ENCODE measurements at places on chromosomes 7 and 10.

DNA sequence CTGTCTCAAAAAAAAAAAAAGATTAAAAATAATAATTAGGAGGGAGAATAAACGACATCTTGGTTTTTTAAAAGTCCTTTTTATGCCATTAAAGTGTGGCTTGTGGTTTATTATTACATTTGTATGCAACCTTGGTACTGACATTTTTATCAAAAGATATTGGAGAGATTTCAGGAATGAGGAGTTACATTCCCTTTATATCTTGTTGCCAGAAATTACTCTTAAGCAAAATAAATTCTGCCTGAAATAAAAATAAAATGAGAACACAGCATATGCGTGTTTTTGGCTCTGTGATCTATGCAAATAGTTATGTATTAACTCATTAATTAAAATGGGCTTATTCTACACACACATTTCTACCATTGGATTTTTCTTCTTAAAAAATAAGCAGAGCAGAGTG, 202.4 kb downstream of the BICC1 start:
- DNase-seq, result no peak

DNA sequence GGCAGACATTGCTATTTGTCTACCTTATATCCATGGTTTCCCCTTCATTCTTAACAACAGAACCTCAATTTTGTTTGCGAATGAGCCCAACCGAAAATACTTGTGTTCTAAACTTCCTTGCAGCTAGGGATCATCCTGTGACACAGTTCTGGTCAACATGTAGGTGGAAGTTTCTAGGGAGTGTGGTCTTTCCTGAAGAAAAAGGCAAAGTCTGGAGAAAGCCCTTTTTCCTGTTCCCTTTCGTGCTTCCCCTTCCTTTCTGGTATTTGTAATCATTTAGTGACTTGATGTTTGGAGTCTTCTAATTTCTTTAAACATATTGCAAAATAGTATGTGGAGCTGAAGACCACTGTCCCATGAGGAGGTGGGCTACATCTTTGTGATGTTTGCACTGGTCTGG, 2.9 kb upstream of the IFRD1 start:
- no peak for DNase-seq

DNA sequence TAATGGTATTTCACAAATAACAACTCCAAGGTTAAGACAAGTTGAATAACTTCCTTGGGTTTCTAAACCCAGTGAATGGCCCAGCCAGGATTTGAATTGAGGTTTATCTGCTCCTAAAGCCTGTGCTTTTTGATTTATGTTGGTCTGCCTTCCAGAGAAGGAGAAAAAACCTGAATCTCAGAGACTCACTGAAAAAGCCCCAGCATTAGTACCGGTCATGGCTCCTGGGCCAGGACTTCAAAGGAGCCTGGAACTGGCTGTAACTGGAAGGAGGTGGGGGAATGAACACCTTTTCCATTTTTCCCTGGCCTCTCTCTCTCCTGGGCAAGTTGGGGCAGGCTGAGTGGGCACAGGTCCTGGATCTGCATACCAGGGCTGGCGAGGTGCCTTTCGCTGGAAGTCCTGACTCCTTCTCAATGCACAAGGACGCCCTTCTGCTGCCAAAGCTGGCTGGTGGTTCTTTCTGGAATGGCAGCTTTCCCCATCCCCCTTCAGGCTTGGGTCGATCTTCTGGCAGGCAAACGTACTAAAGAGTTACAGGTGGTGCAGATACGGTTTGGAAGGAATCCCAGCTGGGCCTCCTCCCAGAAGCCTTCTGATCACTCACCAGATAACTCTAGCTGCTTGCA, 268.2 kb downstream of the PTEN start:
- no peak for DNase-seq

DNA sequence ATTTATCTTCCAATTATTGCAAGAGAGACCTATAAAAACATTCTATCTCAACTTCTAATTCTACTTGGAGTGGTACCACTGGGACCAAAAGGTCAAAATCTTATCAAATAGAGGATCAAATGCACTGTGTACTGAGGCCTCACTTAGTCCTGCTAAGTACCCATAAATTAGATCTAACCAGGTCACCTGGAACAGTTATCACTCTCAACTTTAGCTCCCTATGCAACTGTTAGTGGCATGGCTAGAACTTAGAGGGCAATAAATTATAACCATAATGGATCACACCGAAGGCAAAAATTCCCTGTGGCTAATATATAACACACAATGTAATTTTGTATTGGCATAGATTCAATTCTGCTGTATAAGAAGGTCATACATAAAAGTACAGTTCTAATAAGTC, 428.9 kb downstream of the PCDH15 start:
- DNase-seq, result no peak

DNA sequence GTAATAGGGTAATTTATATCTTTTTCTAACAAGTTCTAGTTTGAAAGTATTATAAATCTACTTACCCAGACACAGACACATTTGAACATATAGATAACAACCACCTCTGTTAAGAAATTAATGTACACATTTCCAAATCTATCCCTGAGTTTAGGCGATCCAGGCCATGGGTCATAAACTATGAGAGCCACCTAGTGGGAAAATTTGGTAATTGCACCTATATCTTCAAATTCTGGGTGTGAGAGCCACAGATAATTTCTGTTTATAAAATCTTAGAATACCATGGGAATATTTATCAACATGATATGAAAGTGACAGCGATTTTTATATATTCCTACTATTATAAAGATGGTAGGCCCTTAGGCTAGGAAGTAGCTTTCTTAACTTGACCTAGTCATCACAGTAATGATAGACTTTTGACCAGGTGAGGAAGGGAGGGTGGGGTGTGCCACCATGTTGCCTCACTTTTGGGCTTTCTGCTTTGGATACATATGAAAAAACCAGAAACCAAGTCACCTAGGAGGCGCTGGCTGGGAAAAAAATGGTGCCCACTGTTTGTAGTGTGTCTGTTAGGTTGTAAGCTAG, 8.0 kb upstream of the EPHA1 start:
- DNase-seq, result no peak

GRCh38 chr10:57917019-57917418, 350.7 kb downstream of the IPMK start:
- DNase-seq, result no peak

GRCh38 chr10:130108934-130109604, 1.6 kb downstream of the C10orf143 start:
- DNase-seq, result no peak

GRCh38 chr10:44774676-44775401, 136.3 kb upstream of the TMEM72 start:
- DNase-seq, result no peak

- DNase-seq, result no peak
These were observed 625.7 kb upstream of the KCND2 start for GRCh38 chr7:119647286-119647685.

DNA sequence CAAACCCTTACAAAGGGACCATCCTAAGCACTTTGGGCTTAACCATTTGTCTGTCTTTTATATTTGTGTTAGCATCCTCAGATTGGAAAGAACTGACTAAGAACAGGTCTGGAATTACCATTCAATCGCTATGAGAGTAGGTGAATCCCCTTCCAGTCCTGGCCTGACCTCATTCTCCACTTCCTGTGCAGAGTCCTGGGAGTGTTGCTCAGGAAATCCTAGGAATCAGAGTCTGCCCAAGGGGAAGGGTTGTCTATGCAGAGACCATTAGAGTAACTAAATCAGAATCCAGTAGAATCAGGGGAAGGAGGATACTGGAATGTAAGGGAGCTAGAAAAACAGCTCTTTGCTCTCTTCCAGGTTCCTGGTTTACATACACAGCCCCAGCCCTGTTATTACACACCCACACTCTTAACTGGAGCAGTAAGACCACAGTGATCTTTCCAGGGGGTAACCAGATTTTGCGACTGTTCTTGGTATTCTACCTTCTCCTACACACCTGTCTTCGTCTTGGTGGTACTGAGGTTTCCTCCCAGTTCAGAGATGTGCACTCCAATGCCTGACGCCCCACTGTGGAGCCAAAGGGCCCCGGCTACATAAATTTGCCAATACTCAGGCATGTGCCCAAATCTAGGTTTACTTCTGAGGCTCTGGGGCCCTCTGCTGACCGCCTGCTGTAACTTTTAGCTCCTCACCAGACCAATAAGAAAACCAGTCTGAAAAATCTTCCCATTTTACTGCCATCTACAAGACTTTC, 103.7 kb downstream of the RNF216 start:
- no peak for DNase-seq

GRCh38 chr10:118542205-118542604, 53.2 kb downstream of the PRLHR start:
- DNase-seq, result no peak

- no peak for DNase-seq
These were observed 153.0 kb upstream of the PRPS1L1 start for GRCh38 chr7:18180685-18181084.

DNA sequence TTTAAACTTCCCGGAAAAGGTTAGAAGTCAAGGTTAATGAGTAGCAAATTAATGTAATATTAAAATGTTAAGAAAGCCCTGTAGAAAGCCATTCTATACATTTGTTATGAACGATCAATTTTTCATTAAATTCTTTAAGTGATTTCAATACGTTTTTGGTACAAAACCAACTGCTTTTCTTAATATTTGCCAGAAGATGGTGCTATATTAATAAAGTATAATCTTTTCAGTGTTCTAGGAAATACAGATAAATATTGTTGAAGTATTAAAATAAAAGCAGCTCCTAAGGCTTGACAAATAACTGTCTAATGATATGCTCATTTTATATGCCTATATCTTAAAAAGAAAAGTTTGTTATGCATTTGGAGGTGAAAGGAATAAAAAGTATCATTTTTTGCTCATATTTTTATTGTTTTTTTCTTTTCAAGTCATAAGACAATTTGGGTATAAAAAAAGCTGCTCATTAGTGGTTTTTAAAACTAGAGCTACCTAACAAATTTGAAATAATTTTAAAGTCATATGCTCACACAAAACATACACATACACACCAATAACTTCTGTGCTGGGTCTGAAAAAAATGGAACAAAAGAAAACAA, 130.3 kb upstream of the POT1 start:
- no peak for DNase-seq

- no peak for DNase-seq
These were observed 96.5 kb downstream of the PFKFB3 start for GRCh38 chr10:6299234-6299633.

DNA sequence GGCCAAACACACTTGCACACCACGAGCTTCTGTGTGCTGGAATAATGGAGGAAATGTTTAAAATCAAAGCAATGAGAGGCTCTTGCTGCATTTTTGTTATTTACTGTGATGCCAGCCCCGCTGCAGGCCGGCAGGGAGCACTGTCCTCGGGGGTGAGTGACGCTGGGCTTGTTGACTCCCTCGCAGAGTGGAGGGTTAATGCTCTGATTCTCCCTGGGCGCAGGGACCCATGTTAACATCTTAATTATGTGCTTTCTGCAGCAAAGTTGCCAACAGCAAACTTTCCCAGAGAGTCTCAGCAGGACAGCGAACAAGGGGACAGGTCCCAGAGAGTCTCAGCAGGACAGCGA, 22.9 kb downstream of the SCART1 start:
- no peak for DNase-seq

- DNase-seq, result no peak
These were observed 167.9 kb upstream of the PRSS1 start for GRCh38 chr7:142581341-142581740.

DNA sequence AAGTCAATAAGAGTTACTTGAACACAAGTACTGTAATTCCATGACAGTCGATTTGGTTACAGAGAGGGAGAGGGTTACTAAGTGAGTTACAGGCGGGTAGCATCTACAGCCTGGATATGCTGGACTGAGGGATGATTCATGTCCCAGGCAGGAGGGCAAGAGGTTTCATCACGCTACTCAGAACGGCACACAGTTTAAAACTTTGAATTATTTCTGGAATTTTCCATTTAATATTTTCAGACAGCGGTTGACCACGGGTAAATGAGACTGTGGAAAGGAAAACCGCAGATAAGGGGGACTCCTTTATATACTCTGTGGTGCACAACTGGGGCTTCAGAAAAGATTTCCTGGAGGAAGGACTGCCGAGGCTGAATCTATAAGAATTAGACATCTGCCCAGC, 25.7 kb upstream of the LRRC4 start:
- no peak for DNase-seq

- no peak for DNase-seq
These were observed 433.9 kb downstream of the GLRX3 start for GRCh38 chr10:130570074-130570473.

GRCh38 chr7:101453617-101454016, 90.9 kb downstream of the COL26A1 start:
- DNase-seq, result no peak

- DNase-seq, result no peak
These were observed 186.5 kb upstream of the BET1 start for GRCh38 chr7:94190599-94191061.

DNA sequence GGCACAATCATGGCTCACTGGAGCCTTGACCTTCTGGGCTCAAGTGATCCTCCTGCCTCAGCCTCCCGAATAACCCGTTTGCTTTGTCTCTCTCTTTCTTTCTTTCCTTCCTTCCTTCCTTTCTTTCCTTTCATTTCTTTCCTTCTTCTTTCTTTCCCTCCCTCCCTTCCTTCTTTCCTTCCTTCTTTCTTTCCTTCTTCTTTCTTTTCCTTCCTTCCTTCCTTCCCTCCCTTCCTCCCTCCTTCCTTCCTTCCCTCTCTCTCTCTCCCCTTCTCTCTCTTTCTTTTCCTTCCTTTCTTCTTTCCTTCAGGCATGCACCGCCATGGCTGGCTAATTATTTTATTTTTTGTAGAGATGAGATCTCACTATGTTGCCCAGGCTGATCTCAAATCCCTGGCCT, 57.9 kb upstream of the NPTX2 start:
- DNase-seq, result no peak

DNA sequence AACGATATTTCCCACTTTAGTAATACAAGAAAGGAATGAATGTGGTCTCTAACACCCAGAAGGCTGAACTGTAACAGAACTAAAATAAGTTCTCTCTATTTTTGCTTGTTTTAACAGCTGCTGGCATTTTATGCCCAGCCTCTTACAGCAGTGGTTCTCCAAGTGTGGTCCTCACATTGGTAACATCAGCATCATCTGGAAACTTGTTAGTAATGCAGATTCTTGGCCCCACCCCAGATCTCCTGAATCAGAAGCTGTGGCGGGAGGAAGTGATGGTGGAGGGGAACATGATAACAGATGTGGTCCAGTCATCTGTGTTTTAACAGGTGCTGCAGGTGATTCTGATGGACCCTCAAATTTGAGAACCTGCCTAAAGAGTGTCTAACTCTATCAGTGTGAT, 170.1 kb downstream of the TMEM26 start:
- no peak for DNase-seq

GRCh38 chr10:132157101-132157500, 29.6 kb upstream of the DPYSL4 start:
- no peak for DNase-seq

- DNase-seq, result no peak
These were observed 55.6 kb downstream of the ARHGAP22 start for GRCh38 chr10:48549236-48549635.

Measured in activated gamma-delta T cell treated with anti-CD3 and anti-CD28 coated beads, Interleukin-2, amount 50 U/mL, for 16 hours (primary cell).